ENCODE measurements at places on chromosomes 5 and 9.

DNA sequence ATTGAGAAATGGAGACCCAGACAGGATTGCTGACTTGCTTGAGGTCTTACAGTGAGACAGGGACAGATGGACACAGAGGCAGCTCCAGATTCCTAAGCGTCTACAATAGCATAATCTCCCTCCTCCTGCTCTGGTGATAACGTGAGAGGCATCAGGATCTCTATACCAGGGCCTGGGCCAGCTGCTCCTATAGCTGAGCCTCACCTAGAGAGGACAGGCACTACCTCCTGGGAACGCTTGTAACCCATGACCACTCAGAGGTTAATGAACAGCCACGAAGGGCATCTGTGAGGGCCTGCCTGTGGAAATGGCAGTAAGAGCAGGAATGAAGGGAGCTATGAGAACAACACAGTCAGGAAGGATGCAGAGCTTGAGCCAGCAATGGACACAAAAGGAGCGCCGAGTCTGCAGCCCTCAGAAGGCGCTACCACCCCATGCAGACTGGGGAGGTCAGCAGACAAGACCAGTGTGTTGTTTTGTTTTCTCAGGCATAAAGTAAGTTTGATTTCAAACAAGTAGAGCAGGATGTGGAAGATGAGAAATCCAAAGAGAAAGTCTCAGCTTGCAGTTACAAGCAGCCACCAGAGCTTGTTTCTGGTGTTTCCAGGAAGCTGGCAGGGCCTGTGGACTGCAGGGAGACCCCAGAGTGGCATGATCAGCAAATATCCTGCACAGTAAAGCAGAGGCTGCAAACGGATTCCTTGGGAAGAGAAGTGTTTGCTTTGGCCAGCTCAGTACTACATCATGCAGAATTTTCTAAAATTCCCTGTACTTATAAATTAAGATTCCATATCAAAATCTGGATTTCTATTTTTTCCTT, 17.4 kb downstream of the ANKS6 start:
- no peak for DNase-seq

- no peak for DNase-seq
Observed at GRCh38 chr5:65766175-65766574, 44.2 kb downstream of the NLN start.

GRCh38 chr9:115636596-115636995, 517.0 kb upstream of the PAPPA start:
- DNase-seq = no peak

GRCh38 chr9:135103931-135104639, 16.6 kb downstream of the OLFM1 start:
- DNase-seq = no peak

DNA sequence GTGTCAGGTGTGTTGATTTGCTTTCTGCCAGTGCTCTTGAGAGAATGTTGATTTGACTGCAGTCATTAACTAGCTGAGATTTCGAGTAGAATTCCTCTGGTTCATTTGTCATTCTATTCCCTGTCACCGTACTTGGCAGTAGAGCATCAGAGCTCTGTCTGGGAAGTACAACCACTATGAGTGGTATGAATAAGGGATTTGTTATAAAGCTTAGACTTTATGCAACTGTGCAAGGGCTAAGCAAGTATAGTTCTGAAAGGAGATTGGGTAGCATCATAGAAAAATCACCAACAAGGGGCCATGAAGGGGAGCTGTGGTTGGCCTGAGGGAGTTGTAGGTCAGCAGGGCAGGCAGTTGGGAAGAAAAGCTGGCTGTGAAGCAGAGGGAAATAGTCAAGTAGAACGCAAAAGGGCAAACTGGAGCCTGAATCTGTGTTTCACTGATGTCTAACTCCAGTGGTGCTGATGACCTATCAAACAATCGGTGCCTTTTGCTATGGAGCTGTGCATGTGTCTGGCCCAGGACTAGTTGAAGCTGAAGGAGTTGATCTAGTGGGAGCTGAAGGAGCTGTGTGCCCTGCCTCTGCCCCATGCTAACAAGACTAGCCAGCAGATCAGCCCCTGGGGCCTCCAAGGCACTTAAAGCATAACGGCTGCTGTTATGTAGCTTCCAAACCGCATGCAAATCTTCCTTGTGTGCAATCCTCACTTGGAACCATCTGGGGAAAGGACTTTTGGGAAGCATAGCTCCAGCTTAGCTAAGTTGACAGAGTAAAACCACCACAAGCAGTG, 110.0 kb downstream of the SLC28A3 start:
- DNase-seq = no peak

DNA sequence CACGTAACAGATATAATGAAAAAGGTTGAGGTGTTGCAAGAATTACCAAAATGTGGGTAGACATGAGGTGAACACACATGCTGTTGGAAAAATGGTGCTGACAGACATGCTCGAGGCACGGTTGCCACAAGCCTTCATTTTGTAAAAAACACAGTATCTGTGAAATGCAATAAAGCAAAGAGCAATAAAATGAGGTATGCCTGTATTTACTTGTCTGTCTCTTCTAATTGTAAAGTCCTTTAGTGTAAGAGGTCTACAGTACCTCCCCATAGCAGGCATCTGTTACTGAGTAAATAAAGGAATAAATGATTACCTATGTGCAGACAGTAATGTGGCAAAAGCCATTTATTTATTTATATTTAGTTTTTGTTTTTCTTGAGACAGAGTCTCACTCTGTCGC, 3.0 kb upstream of the CAST start:
- DNase-seq = no peak

DNA sequence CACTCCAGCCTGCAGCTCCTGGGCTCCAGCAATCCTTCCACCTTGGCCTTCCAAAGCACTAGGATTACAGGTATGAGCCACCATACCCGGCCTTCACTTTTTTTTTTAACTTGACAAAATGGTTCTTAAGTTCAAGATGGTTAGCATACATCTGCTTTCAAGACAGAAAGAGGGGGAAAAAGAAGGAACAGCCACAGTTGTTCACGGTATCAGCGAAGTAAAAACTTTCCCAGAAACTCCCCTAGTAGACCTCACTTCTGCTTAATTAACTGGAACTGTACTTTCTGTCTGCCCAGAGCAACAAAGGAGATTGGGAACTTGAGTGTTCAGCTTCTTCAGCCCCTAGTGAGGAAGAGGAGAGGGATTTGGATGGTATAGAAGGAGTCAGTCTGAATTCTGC, 116.7 kb downstream of the UGCG start:
- no peak for DNase-seq

DNA sequence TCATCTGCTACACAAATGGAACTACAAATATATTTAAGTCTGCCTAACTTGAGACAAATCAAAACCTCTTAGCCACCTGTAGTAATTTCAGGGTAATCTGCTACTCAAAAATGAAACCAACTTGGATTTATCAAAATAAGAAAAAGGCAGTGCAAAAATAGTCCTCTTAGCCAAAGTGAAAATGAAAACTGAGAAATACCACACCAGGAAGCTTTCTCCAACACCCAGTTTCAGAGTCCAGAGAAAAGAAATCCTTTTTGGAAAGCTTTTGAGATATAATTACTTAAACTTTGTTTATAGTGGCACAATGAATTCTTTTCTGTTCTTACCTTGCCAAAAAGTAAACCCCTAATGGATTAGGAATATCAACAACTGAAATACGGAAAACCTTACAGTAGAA, 990.4 kb downstream of the EFNA5 start:
- no peak for DNase-seq

DNA sequence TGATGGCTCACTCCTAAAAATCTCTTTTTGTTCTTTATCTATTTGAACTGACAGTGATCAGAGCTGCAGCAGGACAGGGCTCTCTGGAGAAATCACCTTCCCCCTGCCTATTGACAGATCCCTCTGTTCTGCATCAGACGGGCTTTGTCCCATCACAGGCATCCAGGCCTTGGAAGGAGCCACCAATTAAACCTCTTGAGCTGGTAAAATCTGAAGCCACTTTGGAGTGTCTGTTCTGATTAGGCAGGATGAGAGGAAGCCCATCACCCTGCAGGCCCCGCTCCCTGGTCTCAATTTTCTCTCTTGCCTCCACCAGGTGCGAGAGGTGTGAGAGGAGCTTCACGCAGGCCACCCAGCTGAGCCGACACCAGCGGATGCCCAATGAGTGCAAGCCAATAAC, 97.7 kb downstream of the PRDM6 start:
- no peak for DNase-seq

GRCh38 chr5:127068493-127069214, 4.6 kb downstream of the C5orf63 start:
- no peak for DNase-seq

DNA sequence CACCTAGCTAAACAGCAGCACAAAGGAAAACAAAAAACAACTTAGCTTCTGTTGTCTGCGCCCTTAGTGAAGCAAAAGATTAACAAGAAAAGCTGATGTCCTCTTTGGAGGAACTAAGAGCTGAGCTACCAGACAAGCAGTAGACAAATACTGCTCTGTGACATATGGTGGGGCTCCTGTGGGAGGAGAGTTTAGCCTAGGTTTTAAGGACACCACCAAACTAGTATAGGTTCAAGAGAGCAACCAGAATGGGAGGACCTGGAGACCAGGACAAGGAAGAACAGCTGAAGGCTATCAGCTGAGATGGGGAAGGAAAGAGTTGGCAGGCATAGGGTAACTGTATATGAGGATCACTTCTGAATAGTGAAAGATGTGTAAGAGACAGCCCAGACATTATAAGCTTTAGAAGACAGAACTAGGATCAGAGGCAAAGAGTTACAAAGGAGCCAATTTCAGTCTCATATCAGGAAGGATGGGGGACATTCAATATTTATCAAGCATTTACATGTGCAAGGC, 27.2 kb downstream of the FBXW2 start:
- DNase-seq = no peak

GRCh38 chr5:133459474-133460160, 152.7 kb downstream of the FSTL4 start:
- DNase-seq = no peak

DNA sequence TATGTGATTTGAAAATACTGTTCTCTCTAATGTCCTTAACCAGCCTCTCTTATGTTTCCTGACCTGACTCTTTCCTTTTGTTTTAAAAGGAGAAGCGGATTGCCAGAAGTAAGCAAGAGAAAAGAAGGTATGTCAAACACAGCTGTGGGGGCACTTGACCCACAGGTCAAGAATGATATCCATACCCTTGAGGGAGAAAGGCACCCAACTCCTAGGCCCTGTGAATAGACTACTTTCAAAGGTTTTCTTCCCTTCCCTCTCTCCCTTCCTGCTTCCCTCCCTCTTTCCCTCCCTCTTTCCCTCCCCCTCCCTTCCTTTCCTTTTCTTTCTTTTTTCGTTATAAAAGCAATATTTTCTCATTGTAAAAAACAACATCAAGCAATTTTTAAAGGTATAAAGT, 306.8 kb downstream of the TRPM3 start:
- no peak for DNase-seq

- no peak for DNase-seq
Observed at GRCh38 chr5:849651-850301, 1.0 kb downstream of the ZDHHC11 start.

- DNase-seq = no peak
Observed at GRCh38 chr5:43780586-43780985, 177.6 kb downstream of the NNT start.

- no peak for DNase-seq
Observed at GRCh38 chr5:52800394-52801213, 12.9 kb downstream of the ITGA1 start.

- no peak for DNase-seq
Observed at GRCh38 chr9:69768716-69769115, 8.9 kb upstream of the PTAR1 start.

- DNase-seq = no peak
Observed at GRCh38 chr5:151724360-151724759, 34.1 kb downstream of the ATOX1 start.

GRCh38 chr5:59178482-59178881, 595.6 kb downstream of the RAB3C start:
- DNase-seq = no peak

GRCh38 chr5:141835928-141836670, 42.1 kb downstream of the PCDH1 start:
- no peak for DNase-seq

DNA sequence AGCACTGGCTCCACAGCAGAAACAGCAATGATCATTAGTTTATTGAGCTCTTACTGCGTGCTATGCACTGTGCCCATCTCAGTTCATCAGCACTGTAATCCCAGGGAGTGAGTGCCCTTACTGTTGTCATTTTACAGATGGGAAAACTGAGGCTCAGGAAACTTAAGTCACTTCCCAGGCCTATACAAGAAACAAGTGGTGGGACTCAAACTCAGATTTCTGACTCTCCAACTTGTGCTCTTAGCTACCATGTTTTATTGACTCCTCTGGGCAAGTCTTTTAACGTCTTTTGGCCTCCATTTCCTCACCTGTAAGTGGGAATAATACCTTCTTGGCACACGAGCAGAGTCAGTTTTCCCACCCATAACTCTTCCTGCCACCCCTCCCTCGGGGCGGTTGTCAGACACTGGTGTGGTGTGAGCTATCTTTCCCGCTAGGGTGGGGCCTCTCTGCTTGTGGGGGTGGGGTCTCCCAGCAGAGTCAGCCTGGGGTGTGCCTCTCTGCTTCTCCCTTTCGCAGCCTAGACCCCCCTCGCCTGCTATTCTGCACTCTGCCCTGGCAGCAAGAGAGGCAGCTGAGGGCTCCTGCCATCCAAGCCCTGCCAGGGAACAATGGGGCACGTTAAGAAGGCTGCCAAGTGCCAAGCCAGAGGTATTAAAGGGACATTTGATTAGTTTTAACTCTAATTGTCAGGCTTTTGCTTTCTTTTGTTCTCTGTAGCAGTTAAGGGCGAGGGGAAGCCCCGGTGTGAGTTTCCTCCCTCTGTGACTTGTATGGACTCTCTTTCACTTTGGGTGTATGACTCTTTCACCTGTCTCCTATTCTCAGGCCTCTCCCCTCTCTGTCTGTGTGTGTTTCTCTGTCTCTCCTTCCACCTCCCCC, 12.1 kb downstream of the GALNT10 start:
- DNase-seq = peak; percentile 24

DNA sequence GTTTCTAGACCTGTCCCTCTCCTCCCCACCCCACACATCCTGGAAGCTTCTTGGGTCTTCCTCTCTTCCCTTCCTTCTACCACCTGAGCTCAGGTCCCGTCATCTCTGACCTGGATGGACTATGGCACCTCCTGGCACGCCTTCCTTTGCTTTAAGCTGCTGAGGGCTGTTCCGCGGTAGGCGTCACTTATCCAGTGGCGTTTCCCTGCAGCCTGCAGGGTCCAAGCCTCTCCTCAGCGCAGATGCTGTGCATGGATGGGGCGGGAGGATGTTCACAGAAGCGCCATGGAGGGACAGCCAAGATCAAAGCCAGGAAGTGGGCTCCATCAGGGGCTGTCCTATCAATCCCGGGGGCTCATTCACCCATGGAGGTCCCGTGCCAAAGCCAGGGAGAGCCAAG, 23.8 kb upstream of the CNOT6 start:
- no peak for DNase-seq
